DMS 273 treated with DMSO at 0.1 percent for 48 hours (cell line): ENCODE measurements at places on chromosomes 1 and 21.

DNA sequence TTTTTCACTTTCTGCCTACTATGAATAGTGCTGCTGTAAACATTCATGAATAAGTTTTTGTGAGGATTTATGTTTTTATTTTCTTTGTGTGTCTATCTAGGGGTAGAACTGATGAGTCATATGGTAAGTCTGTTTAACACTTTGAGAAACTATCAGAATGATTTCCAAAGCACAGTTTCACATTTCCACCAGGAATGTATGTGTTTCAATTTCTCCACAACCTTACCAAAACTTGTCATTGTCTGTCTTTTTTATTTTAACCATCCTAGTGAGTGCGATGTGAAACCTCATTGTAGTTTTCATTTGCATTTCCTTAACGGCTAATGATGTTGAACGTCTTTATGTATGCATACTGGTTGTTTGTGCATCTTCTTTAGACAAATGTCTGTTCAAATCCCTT is 23.5 kb downstream of the RNASEL start:
- no peak for DNase-seq

DNA sequence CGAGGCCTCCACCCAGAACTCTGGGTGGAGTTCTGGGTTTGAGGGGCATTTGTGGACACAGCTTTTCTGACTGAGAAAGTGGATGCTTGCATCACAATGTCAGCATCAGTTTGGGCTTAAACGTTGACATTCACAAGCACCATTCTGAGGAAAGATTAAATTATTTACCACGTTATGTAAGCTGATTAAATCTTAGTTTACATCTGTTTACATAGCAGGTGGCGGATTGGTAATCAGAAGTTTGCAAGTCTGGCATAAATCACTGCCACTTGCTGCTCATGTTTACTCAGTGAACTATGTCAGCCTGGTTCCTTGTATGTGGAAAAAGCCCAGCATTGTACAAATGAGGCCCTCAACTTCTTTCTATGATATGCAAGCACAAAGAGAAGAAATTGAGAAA is 310.1 kb downstream of the PAPPA2 start:
- DNase-seq: no peak

DNA sequence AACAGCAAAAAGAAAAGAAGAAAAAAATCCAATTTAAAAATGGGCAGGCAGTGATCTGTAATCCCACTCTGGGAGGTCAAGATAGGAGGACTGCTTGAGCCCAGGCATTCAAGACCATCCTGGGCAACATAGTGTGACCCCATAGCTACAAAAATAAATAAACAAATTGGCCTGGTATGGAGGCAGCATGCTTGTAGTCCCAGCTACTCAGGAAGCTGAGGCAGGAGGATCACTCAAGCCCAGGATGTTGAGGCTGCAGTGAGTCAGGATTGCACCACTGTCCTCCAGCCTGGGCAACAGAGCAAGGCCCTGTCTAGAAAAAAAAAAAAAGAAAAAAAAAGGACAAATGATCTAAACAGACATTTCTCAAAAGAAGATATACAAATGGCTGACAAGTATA is 99.6 kb downstream of the EIF4G3 start:
- no peak for DNase-seq

DNA sequence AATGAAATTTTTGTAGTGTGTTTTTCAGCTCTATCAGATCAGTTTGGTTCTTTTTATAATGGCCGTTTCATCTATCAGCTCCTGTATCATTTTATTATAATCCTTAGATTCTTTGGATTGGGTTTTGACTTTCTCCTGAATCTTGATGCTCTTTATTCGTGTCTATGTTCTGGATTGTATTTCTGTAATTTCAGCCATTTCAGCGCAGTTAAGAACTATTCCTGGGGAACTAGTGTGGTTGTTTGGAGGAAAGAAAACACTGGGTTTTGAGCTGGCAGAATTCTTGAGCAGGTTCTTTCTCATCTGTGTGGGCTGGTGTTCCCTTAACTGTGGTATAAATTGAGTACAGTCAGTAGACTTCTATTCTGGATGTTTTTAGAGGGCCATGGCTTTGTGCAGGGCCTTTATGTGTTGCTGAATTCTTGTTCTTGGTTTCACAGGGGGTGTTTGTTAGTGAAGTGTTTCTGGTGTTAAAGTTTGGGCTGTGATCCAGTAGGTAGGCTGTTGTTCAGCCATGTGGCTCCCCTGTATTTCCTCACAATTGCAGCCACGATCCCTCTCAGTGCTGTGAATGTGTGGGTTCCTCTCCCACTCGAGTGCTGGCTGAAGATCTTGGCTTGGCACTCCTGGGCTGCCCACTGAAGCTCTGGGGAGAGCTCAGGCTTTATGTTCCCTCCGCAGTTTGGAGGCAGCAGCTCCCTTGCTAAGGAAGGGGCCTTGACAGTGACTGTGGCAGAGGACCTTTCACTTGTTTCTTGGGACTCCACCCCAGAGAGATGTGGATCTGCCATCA is 56.0 kb upstream of the CCDC190 start:
- no peak for DNase-seq

GRCh38 chr1:13922466-13923110 is 222.6 kb downstream of the PRDM2 start:
- no peak for DNase-seq

GRCh38 chr1:58768191-58768731 is 15.6 kb downstream of the JUN start:
- no peak for DNase-seq

DNA sequence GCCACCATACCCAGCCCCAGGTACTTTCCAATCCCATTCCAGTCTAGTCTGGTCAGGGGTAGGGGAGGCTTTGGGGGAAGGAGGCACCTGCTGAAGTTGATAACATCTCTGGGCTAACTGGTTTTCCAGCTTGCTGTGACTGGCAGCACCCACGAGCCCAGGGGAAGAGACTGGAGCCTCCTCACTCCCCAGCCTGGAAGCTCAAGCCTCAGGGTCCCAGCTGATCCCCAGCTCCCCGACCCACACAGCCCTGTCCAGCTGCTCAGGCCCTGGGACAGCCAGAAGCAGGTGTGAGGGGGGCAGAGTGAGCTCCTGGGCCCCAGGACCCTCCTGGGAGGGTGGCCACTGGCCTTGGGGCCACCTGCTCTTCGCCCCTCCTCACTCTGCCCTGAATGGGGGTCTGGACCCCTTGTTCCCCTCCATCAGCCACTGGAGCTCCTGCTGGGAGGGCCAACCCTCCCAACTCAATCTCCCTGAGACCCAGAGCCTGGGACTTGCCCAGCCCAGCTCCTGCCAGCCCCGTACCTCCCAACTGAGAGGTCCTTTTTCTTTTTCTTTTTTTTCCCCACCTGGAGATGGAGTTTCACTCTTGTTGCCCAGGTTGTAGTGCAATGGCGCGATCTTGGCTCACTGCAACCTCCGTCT is 23.5 kb upstream of the RNU1-4 start:
- no peak for DNase-seq

DNA sequence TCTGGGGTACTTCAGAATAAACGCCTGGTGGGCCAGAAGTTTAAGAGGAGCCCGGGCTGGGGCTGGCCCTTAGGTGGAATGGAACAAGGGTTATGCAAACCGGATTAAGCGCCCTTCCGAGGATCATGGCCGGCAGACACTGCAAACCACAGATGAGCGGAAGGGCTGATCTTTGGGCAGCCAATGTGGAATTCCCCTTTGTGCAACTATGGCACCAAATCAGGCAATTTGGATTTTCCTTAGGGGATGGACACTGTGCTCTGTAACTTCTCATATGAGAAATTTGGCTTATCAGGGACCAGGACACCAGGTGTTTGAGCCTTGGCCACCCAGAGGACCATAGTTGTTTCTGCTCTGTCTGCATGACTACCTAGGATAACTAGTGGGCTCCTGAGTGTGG is 5.7 kb upstream of the IL10 start:
- DNase-seq: no peak

DNA sequence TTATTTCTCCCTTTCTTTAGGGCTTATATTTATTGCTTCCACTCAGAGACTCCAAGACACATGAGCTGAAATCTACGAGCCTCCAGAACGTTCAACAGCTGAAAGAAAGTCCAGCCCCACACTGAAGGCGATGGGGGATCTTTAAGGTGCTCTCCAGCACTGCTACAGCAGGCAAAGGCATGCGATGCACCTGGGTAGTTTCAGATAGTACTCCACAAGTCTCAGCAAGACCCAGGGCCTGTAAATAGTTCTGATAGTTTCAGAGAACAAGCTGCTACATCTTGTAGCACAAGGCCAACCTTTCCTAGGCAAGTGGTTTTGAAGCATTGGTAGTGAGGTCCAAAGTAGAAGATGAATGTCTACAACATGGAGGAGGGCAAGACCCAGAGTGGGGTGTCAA is 2.2 kb upstream of the HSD3B1 start:
- no peak for DNase-seq
